ENCODE measurements at places on chromosomes 13 and 19.

DNA sequence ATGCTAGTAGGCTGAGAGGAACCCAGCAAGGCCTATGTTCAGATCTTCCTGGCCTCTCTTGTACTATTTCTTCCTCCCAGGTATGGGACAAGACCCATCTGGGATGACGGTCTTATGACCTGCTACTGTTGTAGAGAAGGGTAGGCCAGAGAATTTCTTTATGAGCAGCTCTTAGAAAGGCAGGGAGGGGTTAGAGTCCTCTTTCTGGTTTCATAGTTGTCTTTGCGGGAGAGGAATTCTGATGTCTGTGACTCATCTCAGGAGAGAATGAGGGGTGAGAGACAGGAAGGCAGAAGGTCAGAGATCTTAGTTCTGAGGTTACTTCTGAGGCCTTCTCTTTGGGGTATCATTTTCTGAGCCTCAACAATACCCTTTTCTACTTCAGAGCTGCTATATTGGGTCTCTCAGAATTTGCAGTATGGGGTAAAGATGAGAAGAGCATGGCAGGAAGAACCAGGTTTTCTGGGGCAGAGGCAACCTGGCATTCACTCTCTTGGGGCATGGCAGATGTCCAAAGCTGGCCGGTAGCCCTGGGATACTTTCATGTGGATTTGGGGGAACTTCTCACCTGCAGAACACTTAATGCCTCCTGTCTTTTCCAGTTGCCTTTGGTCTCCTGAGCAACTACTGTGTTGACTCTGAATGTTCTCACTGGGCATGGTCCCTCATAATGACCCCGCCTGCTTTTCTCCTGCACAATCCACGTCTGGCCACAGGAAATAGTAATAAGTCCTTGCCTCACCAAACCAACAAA, 154.4 kb downstream of the GGACT start:
- no peak for DNase-seq

- no peak for DNase-seq
Observed at GRCh38 chr19:30941591-30941990, 407.6 kb downstream of the TSHZ3 start.

- no peak for DNase-seq
Observed at GRCh38 chr13:79692846-79693245, 211.9 kb downstream of the NDFIP2 start.

GRCh38 chr13:84136582-84136981, 254.3 kb upstream of the SLITRK1 start:
- no peak for DNase-seq

- DNase-seq, result no peak
Observed at GRCh38 chr13:79191501-79191900, 214.6 kb downstream of the RBM26 start.

DNA sequence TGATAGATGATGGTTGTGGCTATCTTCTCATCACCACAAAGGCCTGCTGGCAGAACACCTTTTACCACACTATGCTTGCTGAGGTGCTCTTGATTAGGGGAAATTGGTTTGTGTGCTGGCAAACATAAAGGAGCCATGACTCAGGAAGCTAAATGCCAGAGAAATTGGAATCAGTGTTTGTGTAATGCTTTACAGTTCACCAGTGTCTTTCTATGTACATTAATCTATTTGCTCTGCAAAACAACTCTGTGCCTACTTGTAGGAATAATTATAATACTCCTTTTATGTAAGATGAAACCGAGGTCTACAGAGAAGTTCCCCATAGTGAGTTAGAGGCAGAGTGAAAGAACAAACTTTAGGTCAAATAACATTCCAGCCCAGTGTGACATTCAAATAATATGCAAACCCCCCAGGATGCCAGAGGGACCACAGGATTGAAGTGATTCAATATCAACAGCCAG, 390.5 kb upstream of the HTR2A start:
- no peak for DNase-seq

GRCh38 chr13:40109351-40109844, 453.9 kb downstream of the COG6 start:
- no peak for DNase-seq

- no peak for DNase-seq
Observed at GRCh38 chr13:109101550-109102144, 472.2 kb downstream of the MYO16 start.

DNA sequence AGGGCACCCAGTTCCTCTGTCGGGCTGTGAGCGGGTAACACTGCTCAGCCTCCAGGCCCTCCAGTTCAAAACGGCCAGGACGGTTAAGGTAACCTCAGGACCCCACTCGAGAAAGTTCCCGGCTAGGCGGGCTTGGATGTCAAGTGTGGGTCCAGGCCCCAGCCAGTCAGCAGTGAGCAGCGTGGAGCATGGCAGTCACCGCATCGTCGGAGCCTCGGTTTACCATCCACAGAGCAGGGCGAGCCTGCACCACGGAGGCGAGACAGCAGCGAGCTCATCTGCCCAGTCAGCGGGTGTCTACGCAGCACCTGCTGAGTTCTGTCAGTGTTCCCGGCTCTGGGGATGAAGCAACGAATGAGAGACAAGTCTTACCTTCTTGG, 8.0 kb upstream of the CNOT3 start:
- DNase-seq, result no peak

DNA sequence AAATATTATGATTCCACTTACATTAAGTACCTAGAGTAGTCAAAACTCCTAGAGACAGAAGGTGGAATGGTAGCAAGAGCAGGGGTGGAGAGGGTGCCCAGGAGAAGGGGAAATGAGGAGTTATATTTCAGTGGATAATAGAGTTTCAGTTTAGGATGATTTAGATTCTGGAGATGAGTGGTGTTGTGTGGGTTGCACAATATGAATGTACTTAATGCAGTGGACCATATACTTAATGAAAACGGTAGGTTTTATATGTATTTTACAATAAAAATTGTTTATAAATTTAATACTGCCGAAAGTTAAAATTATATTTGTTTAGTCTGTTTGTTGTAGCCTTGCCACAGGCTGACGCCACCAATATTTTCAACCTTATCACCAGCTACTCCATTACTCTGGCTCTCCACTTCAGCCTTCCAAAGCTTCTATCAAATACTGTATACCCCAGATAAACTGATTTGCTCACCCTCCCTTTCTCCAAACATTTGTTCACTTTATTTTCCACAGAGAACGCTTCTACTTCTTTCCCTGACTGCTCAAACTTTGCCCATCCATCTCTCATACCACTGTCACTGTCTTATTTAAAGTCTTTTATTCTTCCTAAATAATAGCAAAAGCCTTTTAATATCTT, 1.4 kb upstream of the RBM26 start:
- no peak for DNase-seq

DNA sequence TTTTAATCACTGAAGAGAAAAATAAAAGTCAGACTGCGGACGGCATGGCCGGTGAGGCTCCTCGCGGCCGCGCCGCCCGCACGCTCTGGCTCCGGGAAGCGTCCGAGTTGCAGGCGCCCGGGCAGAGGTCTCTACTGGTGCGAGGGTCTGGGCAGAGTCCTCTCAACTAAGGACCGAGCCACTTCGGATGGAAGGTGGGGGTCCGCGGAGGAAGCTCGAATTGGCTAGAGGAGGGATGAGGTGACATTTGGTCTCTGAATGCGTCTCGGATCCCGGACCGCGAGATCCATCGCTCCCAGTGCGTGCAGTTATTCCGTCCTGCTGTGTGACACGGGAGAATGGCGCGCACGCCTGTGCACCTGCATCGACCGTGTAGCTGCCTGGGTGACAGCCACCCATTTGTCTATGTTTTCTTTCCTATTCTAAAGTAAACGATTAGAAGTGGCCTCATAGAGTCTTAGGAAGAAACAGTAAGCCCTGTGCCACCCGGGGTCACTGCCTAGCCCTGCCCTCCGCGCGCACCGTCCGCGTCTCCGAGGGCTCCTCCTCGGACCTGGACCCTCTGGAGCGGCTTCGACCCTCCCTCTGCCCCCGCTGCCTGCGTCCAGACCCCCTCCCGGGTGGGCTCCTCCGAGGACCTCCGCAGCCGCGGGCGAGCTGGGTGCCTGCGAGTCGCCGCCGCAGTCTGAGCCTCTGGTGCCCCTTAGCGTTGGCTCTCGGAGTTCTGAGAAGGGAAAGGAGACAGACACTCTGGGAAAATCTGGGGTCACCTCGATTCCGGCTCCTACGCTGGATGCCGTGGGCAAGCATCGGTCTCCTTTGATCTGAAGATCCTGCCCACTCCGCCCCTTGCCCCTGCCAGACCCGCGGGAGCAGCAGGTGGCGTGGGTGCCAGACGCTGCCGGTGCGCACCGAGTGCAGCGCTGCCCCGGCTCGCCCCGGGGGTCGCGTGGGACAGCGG, 347.4 kb downstream of the LIG4 start:
- DNase-seq, result no peak

- no peak for DNase-seq
Observed at GRCh38 chr13:108741930-108742329, 112.5 kb downstream of the MYO16 start.

DNA sequence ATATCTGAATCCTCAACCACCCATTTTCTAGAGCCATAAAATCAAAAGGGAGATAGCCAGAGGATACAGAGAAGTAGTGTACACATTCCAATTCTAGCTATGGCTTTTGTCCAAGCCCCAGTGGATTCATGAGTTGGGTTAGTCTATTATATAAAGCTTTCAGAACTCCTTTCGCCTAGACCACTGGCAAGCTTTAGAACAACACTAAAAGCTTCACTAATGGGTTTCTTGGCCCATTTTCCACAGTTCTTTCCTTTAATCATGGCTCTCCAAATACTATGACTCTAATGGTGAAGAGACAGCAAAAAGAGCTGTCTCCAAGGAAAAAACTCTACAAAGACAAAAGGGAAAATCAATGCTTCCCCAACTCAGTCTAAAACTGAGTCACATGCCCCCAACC, 48.2 kb upstream of the SLITRK5 start:
- DNase-seq, result no peak

- DNase-seq, result peak; percentile 35
Observed at GRCh38 chr13:32911506-32911905, 104.7 kb upstream of the KL start.

- no peak for DNase-seq
Observed at GRCh38 chr13:25177012-25177411, 4.9 kb upstream of the AMER2 start.

DNA sequence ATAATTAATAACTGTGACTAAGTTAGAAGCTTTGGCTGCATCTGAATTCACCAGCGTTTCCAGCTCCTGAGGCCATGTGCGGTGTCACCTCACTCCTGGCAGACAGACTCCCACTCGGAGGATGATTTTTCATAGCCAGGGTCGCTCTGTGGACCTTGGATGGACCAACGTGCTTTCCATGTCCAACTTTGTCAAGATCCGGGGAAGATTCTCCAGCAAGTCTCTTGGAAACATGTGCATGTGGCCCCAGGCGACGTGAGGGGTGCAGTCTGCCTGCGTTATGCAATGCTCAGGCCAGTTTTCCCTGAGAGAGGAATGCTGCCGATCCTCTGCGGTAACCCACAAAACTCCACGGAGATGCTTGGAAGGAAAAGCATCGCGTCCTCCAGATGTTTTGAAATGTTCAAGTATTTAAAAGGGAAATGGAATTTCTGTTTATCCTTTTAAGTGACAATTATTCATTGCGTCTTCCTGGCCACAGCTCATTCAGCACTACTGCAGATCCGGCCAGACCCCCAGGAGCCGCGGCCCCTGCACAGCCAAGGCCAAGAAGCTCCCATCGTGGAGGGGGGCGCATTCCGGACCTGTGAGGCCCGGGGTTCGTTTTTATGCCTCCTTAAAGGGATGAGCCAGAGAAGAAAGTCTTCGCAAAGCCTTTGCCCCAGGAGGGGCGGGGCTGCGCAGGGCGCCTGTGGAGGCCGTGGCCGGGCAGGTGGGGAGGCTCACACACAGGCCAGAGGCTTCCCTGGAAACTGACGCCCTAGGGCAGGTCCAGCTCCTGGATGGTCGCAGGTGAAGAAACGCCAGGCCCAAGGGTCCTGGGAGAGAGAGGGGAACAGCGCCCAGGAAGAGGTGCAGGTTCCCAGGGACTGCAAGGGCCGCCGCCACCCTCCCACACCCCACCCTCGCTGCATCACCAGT, 46.0 kb downstream of the C13orf46 start:
- DNase-seq, result no peak

DNA sequence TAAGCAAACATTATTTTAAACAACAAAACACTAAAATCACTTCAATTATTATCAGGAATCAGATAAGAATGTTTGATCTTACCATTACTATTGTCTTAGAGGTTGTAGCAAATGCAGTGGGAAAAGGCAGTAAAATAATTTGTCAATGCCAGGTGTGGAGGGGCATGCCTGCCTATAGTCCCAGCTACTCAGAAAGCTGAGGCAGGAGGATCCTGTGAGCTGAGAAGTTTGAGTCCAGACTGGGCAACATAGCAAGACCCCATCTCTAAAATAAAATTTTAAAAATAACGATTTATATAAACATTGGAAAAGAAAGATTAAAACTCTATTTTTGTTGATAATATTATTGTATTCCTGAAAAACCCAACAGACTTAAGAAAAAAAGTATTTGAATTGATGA, 66.8 kb downstream of the KL start:
- no peak for DNase-seq

GRCh38 chr19:28522545-28522922, 690.4 kb downstream of the UQCRFS1 start:
- DNase-seq, result no peak

DNA sequence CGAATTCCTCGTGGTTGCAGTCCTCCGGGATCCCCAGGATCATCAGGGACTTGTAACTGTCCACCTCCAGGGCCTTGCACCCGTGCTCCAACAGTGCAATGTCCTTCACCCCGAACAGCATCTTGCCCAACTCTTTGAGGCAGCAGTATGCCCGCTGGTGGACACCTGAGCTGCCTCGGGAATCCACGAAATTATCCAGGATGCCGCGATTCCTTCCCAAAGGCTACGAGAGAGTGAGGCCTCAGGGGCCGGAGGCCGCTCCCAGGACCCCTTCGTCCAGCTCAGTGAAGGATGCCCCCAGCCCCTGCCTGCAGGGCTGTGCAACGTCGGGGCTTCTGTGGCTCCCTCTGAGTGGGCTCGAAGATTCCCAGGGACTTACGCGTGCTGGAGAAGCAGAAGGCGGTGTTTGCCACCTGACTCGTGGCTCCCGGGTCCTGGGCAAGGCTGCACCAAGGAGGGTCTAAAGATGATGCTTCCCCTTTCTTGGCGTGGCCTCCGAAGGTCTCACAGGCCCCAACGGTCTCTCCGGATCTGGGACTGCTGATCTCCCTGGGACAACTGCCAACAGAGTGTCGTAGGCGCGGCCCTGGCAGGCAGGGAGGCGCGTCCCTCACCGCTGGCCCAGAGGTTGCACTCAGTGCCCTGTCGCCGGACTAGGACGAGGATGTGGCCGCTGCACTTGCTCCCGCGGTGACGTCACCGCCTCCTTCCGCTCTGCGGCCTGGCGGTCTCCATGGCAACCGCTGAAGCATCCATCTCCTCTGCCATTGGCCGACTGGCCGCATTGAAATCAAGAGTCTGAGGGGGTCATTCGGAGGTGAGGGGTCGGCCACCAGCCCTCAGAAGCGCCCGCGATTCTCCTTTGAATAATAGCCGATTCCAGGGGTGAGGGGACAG, at the start of gene PNMA8C:
PNMA8C (minus strand) TSS at position 698 of the 897 bp plus-strand sequence; CDS start at position 121, 577 bp downstream.
- no peak for DNase-seq

- no peak for DNase-seq
Observed at GRCh38 chr19:13627531-13627930, 121.3 kb upstream of the CACNA1A start.

DNA sequence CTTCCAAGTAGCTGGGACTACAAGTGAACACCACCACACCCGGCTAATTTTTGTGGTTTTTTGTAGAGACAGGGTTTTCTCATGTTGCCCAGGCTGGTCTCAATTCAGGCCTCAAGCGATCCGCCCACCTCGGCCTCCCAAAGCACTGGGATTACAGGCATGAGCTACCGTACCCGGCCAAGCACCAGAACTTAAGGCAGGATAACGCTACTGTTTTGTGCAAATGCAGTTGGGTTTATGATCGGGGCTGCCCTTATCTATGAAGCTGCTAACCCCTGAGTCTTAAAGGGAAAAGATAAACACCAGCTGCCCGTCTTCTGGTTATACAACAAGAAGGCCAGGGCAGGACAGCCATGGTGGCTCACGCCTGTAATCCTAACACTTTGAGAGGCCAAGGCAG, 12.6 kb upstream of the TM6SF2 start:
- no peak for DNase-seq
